Lung microvascular endothelial cell (primary cell): ENCODE measurements at places on chromosomes 13 and 19. TPM values are rescaled to one million over a fixed set of nuclear protein-coding genes. Genes with fewer than 3 reads are reported as not detected.

Gene OR7A5
- not detected in 2 replicates for total RNA-seq

Gene TTYH1
- not detected in 2 replicates for total RNA-seq

Gene ZNF835
- total RNA-seq, result under 0.01 and 0.99 TPM in 2 replicates

Gene B3GNT3
- 0.22 TPM in 1 of 2 replicates, not detected in the other for total RNA-seq

Gene ACP7
- not detected in 2 replicates for total RNA-seq

Gene ZNF563
- 1.5 and 1.8 TPM in 2 replicates for total RNA-seq

Gene ZNF799
- total RNA-seq, result 3.9 and 7.5 TPM in 2 replicates

Gene LHB
- total RNA-seq, result not detected in 2 replicates

Gene OR7D2
- total RNA-seq, result under 0.01 TPM in 1 of 2 replicates, not detected in the other

Gene ZNF414
- total RNA-seq, result 2.2 and 2.4 TPM in 2 replicates

Gene RNF225
- not detected in 2 replicates for total RNA-seq

Gene CD70
- total RNA-seq, result 0.22 TPM in 1 of 2 replicates, not detected in the other

Gene DACH1
- total RNA-seq, result 0.20 and 0.44 TPM in 2 replicates

Gene ZNF813
- total RNA-seq, result 2.8 and 4.4 TPM in 2 replicates

Gene ZNF600
- total RNA-seq, result 2.2 and 3.0 TPM in 2 replicates

Gene LSR
- 0.20 and 0.44 TPM in 2 replicates for total RNA-seq

Gene MIA
- not detected in 2 replicates for total RNA-seq

Gene ZNF296
- under 0.01 TPM in 2 replicates for total RNA-seq

Gene ZNF543
- 6.5 and 9.3 TPM in 2 replicates for total RNA-seq

Gene HSPB6
- 0.20 and 0.22 TPM in 2 replicates for total RNA-seq

Gene LGALS7
- total RNA-seq, result not detected in 2 replicates

Gene CDX2
- not detected in 2 replicates for total RNA-seq

Gene C5AR2
- total RNA-seq, result under 0.01 TPM in 2 replicates

Gene ZNF90
- 0.60 and 0.65 TPM in 2 replicates for total RNA-seq

Gene TNPO2
- total RNA-seq, result 14.4 and 19.4 TPM in 2 replicates

Gene WTIP
- 22.2 and 48.0 TPM in 2 replicates for total RNA-seq

Gene MCEMP1
- total RNA-seq, result not detected in 2 replicates

Gene SMIM44
- total RNA-seq, result not detected in 2 replicates

Gene LHFPL6
- total RNA-seq, result 26.4 and 72.6 TPM in 2 replicates

Gene PCDH17
- total RNA-seq, result 2.2 and 7.9 TPM in 2 replicates

Gene GAPDHS
- not detected in 2 replicates for total RNA-seq
